Thymus (tissue), 14 donors: ENCODE measurements at places on chromosomes 5 and 9. TPM values are rescaled to one million over a fixed set of nuclear protein-coding genes. Genes with fewer than 3 reads are reported as not detected.

The SPATA24 gene
- polyA plus RNA-seq, result 6.6 TPM

The DELE1 gene
- 41.5 TPM for polyA plus RNA-seq

The SOX30 gene
- polyA plus RNA-seq, result 0.16 TPM

The SGCD gene
- 0.46 TPM for polyA plus RNA-seq

The SEC16A gene
- polyA plus RNA-seq, result 89.7 TPM

The ADAMTS16 gene
- polyA plus RNA-seq, result 0.05 TPM
